ENCODE measurements at places on chromosomes 6 and 20.

DNA sequence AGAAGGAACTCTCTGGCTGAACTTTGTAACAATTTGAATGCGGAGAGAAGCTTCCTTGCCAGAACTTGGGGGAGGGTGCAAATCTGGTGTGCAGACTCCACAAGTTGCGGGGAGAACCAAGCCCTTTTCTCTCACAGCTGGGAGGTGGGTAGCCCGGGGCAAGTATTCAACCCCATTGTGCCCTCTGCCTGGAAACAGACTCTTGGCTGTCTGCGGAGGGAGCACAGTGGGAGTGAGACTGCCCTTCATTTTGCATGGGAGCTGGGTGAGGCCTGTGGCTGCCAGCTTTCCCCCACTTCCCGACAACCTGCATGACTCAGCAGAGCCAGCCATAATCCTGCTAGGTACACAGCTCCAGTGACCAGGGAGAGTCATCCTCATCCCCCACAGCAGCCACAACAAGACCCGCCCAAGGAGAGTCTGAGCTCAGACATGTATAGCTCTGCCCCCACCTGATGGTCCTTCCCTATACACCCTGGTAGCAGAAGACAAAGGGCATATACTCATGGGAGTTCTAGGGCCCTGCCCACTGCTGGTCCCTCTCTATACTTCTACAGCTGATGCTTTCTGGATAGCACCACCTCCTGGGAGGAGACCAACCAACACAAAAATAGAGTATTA lies 29.4 kb upstream of the TPD52L1 start:
- no peak for DNase-seq

GRCh38 chr6:78347191-78347916 lies 520.0 kb upstream of the IRAK1BP1 start:
- DNase-seq = no peak

- no peak for DNase-seq
Measured at GRCh38 chr6:149397384-149397783, 2.7 kb upstream of the SUMO4 start.

DNA sequence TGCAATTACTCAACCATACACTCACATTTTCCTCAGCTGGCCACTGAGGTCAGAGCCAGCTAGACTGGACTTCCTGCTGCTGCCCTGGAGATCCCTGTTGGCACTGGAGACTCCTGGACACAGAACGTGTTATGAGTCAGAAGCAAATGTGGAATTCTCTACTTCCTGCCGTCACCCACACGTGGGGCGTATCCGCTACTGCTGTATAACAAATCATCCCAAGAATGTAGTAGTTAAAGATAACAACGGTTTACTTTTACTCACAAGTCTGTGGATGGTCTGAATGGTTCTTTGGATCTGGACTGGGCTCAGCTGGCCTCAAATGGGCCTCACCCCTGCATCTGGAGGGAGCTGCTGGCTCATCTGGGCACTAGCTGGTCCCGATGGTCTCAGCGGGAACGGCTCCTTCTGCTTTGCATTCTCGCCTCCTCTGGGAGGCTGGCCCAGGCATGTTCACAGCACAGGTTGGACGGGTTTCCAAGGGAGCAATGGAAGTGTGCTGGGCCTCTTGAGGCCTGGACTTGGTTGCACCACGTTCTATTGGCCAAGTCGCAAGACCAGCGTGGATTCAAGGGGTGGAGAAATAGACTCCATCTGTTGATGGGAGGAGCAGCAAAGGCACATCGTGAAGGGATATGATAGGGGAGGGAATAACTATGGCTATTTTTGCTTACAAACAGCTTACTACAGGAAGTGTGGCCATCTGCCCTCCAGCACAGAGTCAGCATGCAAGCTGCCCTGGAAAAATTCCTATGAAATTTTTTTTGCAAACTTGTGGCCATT lies 118.5 kb downstream of the SNX5 start:
- no peak for DNase-seq
